A549 treated with CpdA at 1 μM for 4 hours (cell line): ENCODE measurements at places on chromosomes 12 and 14. TPM values are rescaled to one million over a fixed set of nuclear protein-coding genes. Genes with fewer than 3 reads are reported as not detected.

FKBP11 gene
- total RNA-seq, result 46.4 to 62.3 TPM (median 57.0 TPM) in 5 replicates

PLEKHG3 gene
- total RNA-seq, result 34.5 to 53.1 TPM (median 47.4 TPM) in 5 replicates

RD3L gene
- total RNA-seq, result not detected in 5 replicates

KLHDC1 gene
- total RNA-seq, result 0.25 to 0.50 TPM (median 0.28 TPM) in 5 replicates
